Large intestine (tissue), 12 donors: ENCODE measurements at places on chromosomes 13 and 19. TPM values are rescaled to one million over a fixed set of nuclear protein-coding genes. Genes with fewer than 3 reads are reported as not detected.

- no peak for DNase-seq
Observed at GRCh38 chr13:42275098-42275471, 3.1 kb downstream of the AKAP11 start.

GRCh38 chr19:9219489-9219888 is at the start of gene OR7D4:
Gene OR7D4 (minus strand): TSS chr19:9219589. CDS start chr19:9214837, 4,752 bp downstream.
- DNase-seq, result no peak

- DNase-seq, result no peak
Observed at GRCh38 chr13:50584856-50585580, 258.5 kb downstream of the DLEU7 start.

DNA sequence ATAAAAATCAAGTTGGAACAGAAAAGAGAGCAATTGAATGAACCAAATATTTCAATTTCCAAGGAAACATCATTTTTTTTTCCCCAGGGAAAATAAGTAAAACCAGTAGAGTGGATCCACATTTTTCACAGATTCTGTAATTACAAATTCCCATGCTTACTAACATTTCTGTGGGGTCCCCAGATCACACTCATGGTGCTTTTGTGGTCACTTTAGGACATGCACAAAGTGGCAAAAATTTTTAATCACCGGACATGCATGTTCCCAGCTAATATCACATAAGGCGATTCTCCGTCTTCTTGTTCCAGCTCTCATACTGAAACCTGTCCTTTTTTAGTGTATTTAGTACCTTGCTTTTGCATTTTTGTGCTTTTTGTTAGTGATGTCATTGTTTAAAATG is 748.2 kb upstream of the SLITRK1 start:
- no peak for DNase-seq

DNA sequence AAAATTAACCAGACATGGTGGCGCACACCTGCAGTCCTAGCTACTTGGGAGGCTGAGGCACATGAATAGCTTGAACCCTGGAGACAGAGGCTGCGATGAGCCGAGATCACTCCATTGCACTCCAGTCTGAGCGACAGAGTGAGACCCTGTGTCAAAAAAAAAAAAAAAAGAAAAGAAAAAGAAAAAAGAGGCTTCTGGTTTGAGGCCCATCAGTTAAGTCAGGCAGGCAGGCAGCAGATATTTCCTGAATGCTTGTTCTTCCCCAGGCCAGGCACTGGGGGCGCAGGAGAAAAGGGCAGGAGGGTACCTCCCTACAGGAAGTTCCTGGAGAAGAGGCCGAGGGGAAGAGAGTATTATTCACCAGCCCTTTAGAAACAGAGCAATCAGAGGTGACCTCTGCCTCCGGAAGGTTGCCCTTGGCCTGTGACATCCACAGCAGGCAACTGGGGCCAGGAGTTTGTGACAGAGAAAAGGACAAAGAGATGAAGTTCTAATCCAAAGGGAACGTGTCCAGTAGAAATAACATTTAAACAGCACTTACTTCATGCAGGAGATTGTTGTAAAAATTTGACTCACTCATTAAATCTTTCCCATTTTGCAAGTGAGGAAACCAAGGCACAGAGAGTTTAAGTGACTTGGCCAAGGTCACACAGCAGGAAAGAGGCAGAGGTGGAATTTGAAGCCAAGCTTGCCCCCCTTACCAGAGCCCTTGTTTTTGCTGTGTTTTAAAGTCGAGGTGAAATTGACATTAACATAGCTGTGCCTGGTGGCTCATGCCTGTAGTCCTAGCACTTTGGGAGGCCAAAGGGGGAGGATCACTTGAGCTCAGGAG is 4.3 kb upstream of the RLN3 start:
- DNase-seq, result peak; percentile 91

Gene APLP1
- 32.7 TPM for polyA plus RNA-seq

Gene PDX1
- polyA plus RNA-seq, result 20.0 TPM

Gene DACH1
- polyA plus RNA-seq, result 25.0 TPM
